ENCODE measurements at places on chromosomes 3 and 15.

- DNase-seq = no peak
These were observed 148.4 kb downstream of the CNTN4 start for GRCh38 chr3:2246873-2247648.

DNA sequence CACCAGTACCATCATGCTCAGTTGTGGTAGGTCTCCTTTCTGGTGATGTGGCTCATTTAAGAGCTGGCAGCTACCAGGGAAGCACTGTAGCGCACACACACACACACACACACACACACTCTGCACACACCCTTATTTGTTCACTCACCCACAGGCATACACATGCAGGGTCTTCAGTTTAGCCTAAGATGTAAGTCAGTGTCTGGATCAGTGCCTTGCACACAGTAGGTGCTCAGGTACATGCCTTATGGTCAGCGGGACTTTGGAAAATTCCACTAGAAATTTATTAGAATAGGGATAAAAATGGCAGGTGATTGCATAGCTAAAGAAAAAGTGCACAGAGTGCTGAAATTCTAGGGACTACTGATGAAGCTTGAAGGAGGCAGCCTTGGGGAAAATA, 23.6 kb downstream of the XYLB start:
- no peak for DNase-seq

GRCh38 chr15:34147371-34148140, 45.7 kb downstream of the PGBD4 start:
- DNase-seq = no peak

- no peak for DNase-seq
These were observed 10.1 kb downstream of the UBP1 start for GRCh38 chr3:33430061-33430460.

DNA sequence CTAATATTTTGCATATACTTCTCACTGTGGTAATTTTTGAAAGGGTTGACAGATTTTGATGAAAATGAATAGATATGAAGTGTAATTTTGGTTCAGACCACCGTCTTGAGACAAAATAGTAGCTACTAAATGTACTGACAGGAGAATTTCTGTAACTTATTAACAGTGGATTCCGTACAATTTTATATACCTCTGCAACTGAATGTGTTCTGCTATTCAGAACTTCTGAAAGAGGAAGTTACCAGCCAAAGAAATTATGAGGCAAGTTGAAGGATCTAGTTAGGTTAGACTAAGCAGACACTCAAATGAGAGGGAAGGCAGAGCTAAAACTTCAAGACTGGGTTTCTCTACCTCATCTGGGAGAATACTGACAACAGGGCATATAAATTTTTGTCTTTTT, 29.4 kb downstream of the GAP43 start:
- DNase-seq = no peak

DNA sequence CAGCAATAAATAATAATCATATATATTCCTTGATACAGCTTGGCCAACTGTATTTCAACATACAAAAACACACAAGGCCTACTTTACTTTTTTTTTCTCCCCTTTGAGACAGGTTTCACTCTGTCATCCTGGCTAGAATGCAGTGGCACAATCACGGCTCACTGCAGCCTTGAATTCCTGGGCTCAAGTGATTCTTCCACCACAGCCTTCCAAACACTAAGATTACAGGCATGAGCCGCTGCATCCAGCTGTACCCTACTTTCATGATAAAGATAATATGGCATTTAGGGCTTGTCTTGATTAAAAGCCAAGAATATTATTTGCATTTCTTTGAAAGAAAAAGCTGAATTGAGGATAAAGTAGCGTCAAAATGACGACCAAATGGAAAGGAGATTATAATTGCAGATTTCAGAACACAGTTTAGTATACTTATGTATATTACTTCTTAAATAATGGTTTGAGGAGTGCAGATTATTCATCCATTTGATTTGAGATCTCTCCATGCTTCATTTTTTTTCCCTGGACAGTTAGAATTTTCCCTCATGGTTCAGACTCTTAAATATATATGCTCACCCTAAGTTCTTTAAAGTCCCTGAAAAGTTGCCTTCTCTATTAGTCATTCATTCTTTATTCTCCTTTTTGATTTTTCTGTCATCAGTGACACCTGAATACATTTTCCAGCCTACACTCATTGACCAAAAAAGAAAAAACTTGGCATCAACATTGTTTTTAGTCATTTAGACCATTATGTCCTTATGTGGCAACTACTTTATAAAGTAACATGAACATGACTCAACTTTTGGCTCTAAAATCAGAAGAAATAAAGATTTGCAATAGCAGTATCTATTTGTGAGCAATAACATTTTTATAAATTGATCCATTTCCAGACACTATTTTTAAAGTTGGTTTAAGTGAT, 48.5 kb upstream of the MLF1 start:
- DNase-seq = no peak

DNA sequence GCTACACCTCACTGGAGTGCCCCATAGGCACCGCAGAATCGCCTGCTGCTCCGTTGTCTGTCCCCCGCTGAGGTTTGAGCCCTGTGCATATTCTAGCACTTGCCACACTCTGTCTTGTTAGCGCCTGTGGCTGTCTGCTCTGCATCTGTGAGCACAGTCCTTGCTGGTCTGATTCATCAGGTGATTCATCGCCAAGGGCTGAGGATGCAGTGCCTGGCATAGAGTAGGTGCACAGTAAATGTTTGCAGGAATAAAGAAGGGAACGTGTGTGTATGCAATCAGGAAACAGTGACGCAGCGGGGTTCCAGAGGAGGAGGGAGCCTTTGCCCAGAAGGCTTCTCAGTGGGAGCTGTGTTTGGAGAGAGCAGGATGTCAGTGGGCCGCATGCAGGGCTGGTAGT, 124.0 kb upstream of the PLXNA1 start:
- no peak for DNase-seq
